ENCODE measurements at places on chromosomes 13 and 19.
A peak's percentile ranks its signal among the peaks of the same experiment; 100 is the strongest.

- DNase-seq = peak; percentile 21
Measured at GRCh38 chr19:290372-291005, 714 bp downstream of the PLPP2 start.

GRCh38 chr13:74039154-74039553 is 95.0 kb downstream of the KLF12 start:
- no peak for DNase-seq

DNA sequence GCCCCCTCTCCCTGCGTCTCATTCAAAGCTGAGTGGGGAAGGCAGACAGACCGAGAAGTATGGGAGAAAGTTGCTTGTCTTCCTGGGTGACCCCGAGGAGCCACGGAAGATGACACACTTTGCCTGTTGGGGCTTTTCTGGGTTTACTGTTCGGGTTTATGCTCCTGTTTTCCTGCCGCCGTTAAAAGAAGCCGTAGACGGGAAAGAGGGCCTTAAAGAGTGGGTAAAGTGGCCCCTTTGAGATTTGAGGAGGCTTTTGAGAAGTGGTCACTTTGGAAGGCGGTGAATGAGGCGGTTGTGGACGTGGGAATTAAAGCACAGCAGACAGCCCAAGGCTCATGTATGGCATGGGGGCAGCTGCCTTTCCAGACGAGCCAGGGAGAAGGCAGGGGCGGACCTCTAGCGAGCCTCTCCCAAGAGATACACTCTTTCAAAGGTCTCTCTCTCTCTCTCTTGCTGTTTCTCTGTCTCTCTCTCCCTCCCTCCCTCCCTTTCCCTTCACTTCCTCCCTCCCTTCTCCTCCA is 493 bp upstream of the LHFPL6 start:
- DNase-seq = peak; percentile 73

DNA sequence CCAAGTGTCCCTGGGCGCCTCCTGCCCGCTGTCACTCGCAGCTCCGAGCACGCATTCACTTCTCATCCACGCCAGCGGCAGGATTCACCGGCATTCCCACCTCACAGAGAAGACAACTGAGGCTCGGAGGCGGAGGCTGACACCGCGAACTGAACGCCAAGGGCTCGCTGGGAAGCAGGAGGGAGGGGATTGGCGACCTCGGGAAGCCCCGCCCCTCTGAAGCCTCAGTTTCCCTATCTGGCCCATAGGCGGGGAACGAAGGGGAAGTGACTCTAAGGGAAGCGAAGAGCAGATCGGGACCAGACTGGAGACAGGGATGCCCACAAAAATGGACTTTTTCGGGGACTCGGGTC is 256 bp downstream of the MICOS13 start:
- no peak for DNase-seq

DNA sequence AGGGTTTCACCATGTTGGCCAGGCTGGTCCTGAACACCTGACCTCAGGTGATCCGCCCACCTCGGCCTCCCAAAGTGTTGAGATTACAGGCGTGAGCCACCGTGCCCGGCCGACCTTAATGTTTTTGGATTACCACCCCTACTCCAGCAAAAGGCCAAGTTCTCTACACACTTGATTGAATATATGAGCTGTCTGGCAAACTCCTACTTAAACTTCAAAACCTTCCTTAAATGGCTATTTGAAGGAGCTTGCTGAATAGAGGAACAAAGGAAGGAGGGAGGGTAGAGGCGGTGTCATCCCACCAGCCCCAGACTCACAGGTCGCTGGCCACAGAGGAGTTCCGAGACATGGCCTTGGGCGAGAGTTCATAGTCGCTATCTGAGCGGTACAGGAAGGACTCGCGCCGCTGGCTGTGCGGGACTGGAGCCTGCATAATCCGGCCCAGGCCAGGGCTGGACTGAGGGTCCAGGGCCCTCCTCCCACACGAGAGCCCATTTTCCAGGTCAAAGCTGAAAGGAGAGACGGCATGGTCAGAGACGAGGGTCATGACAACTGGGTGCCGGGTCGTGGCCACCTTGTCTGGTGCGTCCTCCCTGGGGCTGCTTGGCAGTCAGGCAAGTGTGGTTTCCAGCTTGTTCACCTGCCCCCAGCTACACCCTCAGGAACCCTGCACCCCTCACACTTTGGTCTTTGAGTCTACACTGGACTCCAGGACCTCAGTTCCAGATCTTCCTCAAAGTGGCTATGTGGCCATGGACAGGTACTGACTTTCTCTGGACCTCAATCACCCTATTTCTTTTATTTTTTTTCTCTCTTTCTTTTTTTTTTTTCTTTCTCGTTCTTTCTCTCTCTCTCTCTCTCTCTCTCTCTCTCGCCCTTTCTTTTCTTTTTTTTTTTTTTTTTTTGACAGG is 4.2 kb downstream of the PDE4C start:
- no peak for DNase-seq

DNA sequence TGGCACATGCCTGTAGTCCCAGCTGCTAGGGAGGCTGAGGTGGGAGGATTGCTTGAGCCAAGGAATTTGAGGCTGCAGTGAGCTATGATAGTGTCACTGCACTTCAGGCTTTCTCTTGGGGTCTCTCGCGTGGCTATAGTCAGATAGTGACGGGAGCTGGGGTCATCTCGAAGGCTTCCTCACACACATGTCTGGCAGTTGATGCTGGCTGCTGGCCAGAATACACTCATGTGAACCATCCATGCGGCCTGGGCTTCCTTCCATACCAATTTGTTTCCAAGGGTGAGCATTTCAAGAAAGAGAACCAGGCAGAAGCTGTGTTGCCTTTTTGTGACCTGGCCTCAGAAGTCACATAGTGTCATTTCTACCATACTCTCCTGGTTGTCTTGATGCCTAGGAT is 26.4 kb downstream of the LEUTX start:
- no peak for DNase-seq

- DNase-seq = peak; percentile 76
Measured at GRCh38 chr19:49132974-49133609, 13.7 kb downstream of the PPFIA3 start.

DNA sequence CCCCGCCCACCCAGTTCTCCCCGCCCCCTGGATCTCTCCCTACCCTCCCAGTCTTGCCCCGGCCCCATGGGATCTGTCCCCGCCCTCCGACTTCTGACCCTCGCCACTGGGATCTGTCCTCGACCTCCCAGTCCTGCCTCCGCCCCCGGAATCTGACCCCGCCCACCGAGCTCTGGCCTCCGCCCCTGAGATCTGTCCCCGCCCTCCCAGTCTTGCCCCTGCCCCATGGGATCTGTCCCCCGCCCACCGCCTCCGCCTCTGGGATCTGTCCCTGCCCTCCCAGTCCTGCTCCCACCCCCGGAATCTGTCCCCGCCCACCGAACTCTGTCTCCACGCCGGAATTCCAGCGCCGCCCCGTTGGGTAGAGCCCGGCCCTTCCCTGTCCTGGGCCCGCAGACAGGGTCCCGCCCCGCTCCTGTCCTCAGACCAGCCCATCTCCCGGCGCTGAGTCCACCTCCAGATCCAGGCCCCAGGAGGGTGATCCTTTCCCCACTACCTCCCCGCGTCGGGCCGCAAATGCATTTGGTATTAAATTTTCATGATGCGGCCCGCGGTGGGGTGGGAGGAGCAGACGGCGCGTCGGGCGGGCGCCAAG is 1.5 kb upstream of the SLC17A7 start:
- DNase-seq = peak; percentile 60
